ENCODE measurements at places on chromosomes 13 and 19.
A peak's percentile ranks its signal among the peaks of the same experiment; 100 is the strongest.

DNA sequence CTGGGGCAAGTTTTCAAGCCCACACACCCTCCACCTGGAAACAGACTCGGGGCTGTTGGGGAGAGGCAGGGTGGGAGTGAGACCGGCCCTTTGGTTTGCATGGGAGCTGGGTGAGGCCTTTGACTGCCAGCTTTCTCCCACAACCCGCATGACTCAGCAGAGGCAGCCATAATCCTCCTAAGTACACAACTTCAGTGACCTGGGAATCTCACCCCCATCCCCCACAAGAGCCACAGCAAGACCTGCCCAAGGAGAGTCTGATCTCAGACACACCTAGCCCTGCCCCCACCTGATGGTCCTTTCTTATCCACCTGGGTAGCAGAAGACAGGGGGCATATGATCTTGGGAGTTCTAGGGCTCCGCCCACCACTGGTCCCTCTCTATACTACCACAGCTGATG lies 1615.4 kb downstream of the EFNB2 start:
- DNase-seq: no peak

DNA sequence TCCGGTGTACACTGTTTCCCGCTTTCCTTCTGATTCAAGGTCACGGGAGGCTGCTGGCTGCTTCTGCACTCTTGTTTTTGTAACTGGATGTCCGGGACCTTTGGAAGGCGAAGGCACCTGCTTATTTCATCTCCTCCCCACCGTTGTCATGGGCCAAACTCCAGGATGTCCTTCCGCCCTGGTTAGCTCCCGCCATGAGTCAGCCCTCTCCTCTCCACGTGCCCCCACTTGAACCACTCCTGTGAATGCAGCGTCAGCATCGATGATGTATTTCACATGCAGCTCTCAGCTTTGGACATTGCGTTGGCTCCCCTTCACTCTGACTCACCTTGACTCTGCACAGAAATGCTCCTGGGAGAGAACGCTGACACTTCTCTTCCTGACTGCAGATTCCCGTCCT lies 5.5 kb upstream of the GALP start:
- DNase-seq: no peak

DNA sequence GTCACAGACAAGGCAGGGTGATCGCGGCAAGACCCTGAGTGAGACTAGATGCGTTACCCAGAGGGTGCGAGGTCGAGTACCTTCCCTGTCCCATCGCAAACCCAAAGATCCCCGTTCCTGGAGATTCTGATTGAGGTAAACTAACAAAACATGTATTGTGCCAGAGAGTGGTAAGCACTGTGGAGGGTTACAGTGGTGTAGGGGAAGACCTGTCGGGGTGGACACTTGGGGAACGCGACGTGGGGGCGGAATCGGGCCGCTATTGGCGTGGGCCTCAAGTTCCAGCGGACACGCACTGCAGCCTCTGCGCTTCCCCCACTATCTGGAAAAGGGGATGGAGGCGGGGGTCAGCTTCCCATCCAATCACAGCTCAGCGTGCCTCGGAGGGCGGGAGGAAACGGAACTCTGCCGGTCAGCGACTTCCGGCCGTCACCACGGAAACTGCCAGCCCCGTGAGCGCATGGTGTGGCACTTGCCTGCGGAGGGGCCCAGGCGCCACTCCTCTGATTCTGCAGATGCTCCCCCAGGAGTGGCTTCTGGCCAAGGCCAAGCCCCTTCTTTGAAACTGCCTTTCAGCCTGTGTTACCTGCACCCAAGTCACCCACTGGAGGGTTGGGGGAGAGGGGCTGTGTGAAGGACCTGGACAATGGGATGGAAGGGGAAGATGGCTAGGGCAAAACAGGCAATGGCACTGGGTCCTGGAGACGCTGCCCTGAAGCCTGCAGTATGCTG lies 1.0 kb upstream of the UBE2M start:
- no peak for DNase-seq

DNA sequence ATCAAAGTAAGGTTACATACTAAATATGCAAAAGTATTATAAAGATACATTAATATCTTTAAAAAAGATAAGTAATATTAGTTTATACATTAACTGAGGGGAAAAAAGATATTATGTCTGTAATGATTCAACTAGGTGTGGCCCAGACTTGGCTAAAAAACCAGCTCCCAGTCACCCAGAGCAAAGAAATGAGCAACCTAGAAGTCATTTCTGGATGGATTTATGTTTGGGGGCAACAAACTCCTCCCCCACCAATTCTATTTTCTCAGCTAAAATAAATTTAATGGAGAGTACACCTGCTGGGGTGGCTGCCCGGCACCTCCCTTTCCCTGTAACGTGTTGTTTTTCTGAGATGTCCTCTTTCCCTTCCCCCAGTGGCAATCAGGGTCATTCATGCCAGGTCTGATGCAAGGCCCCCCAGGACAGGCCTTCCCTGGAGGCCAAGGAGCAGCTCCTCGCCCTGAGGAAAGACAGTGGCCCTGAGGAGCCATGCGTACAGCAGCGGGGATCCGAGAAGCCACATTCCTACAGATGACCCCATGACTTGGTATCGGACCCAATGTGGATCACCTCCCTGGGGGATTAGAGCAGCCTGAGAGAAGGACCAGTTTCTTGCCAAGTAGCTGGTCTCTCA lies 78.6 kb upstream of the DOCK9 start:
- DNase-seq: no peak

- DNase-seq: no peak
These were observed 3.6 kb downstream of the LRRC25 start for GRCh38 chr19:18393836-18394235.

DNA sequence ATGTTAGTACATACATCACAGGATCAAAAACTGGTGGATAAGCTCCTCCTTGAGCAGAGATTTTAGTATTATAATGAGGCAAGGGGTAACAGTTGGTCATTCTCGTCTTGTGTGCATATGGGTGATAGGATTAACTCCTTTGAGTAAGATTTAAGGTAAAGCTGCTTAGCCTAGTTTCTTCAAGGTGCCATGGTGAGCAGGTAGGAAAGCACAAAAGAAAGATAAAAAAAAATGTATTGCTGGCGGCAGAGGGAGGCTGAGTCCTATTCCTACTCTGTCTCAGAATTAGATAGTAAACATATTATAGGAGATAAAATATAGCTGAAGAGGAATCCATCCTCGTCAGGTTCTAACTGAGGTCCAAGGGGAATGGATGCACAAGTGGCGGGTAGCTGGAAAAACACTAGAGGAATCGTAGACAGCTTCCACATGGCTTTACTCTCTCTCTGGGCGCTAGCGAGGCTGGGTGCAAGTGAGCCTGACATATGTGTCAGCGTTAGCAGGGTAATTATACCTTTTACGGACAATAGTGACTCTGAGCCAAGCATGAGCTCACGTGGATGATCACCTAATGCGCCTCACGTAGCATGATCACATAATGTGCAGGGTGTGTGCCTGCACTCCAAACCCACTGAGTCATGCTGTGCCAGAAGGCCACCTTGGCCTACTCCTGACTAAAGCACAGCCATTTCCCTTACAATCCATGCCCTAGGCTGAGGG lies 734.3 kb upstream of the MIR17HG start:
- DNase-seq: no peak

GRCh38 chr19:33005440-33005839 lies 33.4 kb downstream of the FAAP24 start:
- no peak for DNase-seq

DNA sequence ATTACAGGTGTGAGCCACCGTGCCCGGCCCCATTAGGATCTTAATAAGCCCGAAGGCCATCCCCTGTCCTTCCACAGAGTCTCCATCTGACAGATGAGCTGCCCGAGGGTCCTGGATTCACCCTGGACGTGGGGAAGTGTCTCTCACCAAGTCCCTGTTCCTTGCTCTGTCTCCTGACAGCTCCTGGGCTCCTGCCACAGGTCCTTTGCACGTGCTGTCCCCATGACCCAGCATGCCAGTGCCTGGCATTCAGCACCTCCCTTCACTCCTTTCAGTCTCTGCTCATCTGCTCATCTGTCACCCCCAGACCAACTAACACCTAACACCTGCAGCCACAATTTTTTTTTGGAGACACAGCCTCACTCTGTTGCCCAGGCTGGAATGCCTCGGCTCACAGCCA lies 14.5 kb downstream of the CERS1 start:
- DNase-seq: no peak

DNA sequence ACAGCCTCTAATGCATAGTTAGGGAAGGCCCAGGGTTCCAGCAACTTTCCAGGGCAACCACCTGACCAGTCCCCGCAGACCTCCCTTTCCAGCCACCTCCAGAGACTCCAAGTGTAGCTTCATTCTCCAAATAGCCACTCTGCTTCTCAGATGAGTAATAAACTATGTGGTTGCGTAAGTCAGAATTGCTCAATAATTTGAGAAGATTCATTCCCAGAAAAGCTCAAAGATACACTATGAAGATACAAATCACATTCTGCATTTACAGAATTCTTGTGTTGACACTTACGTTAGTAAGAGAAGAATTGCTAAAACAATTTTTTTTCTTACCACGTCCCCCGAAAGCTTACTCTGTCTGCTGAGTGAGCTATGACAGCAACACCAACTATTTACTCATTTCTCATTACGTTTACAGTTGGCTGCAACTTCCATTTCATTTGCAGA lies 8.2 kb upstream of the LATS2 start:
- DNase-seq: no peak

DNA sequence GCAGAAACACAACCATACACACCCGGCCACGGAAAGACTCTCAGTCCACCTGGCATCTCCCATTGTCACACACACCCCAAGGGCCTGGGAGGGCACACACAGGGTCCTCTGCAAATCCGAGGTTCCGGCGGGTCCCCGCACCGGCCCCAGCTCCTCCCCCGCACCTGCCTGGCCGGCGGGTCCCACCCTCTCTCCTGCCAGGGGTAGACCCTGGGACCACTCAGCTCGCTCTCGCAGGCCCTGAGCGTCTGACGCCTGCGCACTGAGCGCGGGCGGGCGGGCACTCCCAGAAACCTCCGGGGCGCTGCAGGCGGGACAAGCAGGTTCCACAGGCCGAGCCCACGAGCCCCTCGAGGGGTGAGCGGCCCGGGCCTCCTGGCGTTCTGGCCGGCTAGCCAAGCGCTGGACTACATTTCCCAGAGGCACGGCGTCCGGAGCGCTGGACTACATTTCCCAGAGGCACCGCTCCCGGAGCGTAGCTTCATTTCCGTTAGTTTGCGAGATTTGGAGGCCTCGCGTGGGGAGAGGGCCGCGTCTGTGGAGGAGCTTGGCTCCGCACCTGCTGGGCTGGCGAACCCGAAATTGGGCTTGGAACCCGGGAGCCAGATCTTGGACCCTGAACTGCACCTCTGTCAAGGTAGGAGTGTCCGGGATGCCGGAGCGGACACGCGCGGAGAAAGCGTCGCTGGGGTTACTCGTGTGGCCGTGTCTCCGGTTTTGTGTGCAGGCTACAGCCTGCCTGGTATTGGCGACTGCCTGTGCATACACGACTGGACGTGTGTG lies at the start of gene ZNF420:
Gene ZNF420 (plus strand): TSS at position 500 of the 783 bp plus-strand sequence. CDS start 10,686 bp downstream, outside the sequence.
- peak; percentile 69 for DNase-seq

Measured in stimulated activated CD4-positive, alpha-beta T cell treated with anti-CD3 and anti-CD28 coated beads, TNF-alpha, amount 100 ng/mL, for 1 hour (primary cell).